BJ (cell line): ENCODE measurements at places on chromosomes 5 and 9.

DNA sequence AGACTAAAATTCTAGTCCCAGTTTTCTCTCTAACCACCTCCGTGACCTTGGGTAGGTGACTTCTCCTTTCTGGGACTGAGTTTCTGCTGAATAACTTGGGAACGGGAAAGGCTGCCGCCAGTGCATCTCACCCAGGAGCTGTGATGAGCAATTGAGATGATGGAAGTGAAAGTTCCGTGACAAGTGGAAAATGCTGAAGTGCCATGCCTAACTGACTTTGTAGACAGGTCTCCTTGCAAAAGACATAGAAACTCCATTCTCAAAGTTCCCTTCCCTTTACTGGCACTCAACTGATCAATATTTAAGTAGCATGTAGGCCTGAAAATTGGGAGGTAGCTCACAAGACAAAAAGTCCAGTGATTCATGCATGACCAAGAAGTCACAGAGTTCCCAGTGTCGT, 6.3 kb upstream of the ADAM19 start:
- no peak for DNase-seq

DNA sequence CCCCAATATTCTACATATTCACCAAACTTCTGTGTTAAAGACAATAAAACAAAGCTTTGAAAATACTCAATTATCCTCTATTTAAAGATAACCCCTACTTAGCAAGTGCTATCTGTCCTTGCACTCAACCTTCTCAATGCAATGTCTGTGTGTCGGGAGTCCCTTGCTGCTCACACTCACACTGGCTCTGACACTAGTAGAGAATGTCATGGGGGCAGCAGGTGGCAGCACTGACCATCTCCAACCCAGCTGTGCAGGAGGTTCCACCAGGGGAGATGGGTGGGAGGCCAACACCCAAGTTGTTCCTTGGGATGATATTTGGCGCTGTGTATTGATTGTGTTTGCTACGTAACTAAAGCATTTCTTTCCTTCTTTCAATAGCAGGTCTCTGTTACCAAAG, 59.4 kb upstream of the SIMC1 start:
- no peak for DNase-seq

- no peak for DNase-seq
These were observed 31.9 kb upstream of the GABRP start for GRCh38 chr5:170751631-170752030.

- DNase-seq = no peak
These were observed 209.9 kb downstream of the AOPEP start for GRCh38 chr9:94936419-94936818.

DNA sequence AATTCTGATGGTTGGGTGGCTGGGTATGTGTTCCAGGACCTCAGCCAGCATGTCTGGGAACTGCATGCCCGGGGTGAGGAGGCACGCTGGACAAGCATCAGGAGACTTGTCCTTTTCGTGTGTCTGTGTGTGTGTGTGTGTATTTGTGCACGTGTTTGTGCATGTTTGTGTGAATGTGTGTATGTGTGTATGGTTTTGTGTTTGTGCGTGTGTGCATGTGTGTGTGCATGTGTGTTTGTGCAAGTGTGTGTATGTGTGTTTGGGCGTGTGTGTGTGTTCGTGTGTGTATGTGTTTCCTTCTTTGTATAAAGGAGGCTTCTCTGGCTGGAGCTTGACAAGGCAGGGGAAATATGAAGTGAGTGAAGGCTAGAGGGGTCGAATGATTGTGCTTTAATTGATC, 491.5 kb downstream of the IRX1 start:
- DNase-seq = no peak

GRCh38 chr5:5644249-5644648, 221.8 kb downstream of the ICE1 start:
- DNase-seq = no peak

DNA sequence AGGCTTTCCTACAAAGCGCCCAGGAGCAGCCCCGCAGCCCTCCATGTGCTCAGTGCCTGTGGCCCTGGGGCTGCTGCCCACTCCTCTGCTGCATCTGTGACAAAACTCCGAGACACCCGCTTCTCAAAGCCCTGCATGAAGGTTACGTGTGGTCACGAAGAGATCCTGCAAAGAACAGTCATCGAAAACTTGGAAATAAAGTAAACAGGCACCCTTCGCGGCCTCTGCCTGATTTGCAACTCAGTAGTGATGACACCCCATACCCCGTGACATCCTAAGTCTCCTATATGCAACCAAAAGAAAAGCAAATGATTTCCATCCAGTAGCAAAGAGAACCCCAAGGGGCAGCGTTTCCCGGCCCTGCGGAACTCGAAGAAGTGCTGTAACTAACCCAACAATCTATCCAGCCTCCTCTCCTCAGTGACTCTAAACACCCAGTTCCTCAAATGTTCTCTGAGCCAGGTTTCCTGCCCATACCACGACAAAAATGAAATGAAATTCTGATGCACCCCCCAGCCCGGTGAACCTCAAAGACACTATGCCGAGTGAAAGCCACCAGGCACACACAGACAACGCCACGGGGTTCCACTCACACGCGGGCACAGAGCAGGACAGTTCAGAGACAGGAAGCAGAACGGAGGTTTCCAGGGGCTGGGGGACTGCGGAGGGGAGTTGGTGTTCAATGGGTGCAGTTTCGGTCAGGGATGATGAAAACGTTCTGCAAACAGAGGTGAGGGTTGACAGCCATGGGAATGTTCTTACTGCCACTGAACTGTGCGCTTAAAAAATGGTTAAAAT, 19.0 kb downstream of the NACC2 start:
- no peak for DNase-seq

- DNase-seq = no peak
These were observed 22.1 kb downstream of the URM1 start for GRCh38 chr9:128393145-128393775.

DNA sequence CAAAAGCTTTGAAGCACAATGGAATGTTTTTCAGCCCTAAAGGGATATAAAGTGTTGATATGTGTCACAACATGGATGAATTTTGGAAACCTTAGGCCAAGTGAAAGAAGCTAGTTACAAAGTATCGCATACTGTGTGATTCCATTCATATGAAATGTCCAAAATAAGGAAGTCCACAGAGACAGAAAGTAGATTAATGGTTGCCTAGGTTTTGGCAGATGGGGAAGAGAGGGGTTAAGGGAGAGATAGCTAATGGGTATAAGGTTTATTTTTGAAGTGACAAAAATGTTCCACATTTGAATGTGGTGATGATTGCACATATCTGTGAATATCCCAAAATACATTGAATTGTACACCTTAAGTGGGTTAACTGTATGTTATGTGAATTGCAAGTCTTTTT, 57.5 kb upstream of the MCCC2 start:
- no peak for DNase-seq

DNA sequence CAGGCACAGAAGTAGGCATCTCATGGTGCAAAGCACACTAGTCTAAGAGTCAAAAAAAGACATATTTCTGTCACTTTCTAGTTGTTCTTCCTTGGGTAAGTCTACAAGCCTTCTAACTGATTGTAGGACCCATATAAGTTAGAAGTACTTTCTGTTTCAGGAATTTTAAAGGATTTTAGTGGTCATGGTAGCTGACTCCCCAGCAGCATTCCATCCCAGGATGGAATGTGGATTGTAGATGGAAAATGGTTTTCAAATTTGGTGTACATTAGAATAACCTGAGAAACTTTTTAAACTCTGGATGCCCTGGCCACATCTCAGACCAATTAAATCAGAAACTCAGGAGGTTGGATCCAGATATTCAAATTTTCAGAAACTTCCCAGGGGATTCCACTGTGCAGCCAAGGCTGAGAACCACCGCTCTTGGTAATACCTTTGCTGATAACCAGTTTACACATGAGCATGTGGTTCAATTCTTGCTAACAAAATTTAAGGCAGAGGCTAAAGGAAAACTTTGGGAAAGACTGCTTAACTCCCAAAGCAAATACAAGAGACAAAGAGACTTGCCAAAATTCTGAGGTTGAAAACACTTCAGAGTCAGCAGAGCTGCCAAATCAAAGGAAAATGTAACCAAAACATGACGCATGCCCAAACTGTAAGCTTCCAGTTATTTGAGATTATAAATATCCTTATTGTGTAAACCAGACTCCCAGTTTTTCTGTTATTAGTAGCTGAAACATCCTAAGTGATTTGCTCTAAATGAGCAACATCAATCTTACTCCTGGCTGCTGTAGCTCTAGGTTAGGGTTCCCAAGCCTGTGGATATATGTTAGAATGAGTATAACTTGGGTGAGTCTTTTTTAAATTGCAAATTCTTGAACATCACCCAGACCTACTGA, 145.4 kb upstream of the MTAP start:
- no peak for DNase-seq

DNA sequence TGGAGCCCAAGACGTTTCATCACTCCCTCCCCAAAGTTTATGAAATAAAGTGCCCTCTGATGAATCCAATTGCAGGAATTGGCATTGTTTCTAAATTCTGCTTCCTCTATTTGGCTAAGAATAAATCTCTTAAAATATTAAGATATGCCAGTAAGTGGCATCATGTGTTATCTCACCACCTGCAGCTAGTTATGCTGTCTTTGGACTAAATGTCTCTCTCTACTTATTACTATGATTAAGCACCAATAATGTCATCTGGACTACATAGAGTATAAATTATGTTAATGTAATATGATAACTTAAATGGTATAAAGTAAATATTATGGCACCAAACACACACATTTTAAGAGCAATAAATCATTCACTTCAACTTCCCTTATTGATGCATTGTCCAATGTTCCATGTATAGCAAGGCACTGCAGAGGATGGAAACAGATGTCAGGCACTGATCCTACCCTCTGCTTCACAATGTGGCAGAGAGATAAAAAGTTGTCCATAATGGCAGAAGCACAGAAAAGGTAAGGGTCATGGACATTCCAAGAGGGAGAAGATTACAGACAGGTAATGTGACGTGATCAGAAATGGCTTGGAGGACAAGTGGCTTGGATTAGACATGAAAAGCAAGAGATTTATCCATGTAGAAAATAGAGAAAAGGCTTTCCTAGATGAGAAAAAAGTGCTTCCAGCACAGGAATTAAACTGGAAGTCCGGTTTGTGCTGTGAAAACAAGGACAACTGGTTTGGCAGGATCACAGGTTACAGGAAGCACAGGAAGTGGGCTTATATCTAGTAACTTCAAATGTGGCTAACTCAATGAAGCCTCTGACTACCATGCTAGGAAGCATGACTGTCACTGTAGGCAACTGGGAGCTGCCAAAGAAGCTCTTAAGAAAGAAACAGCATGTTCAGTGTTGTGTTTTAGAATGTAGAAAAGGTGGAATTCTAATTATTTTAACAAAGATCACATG, 26.7 kb downstream of the MARCHF11 start:
- DNase-seq = no peak

- no peak for DNase-seq
These were observed 17.1 kb downstream of the SLC12A7 start for GRCh38 chr5:1094670-1095190.

- no peak for DNase-seq
These were observed 507.8 kb upstream of the MPDZ start for GRCh38 chr9:13787234-13787833.

GRCh38 chr9:88085476-88085875, 52.8 kb downstream of the SPATA31C2 start:
- no peak for DNase-seq

- peak; percentile 95 for DNase-seq
These were observed 61.5 kb downstream of the RAI14 start for GRCh38 chr5:34717426-34718327.

- DNase-seq = no peak
These were observed 247.1 kb upstream of the CCNG1 start for GRCh38 chr5:163190283-163190682.

- peak; percentile 5 for DNase-seq
These were observed 891.3 kb downstream of the TLE1 start for GRCh38 chr9:80797831-80798688.

GRCh38 chr9:129102791-129103594, 7.6 kb downstream of the CRAT start:
- no peak for DNase-seq

DNA sequence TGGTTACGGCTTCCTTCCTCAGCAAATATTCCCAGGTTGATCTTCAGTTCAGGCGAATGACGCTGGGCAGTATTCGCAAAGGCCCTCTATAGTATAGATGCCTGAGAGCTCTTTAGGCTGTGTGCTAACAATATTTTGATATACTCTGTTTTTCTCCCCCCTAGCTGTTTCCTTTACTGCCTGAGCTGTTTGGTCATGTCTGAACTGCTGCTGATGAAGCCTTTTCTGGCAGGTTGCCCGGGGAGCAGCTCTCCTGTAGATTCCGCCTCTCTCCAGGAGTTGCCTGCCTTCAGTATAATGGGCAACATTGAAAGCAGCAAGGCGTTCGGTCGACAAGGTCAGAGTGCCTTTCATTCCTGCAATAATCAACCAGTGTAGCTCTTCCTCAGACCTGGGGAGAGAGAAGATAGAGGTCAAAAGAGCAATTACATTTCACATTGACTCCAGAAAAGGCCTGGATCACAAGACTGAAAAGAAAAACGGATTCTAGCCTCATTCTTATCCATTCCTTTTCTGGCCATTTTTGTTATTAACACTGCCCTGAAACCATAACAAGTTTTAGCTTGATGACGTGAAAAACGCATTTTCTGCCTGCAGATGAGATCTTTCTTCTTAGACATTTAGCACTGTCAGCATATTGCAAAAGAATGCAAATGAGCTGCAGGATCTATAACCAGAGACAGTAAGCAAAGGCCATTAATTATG, 60.1 kb upstream of the ZNF608 start:
- no peak for DNase-seq

DNA sequence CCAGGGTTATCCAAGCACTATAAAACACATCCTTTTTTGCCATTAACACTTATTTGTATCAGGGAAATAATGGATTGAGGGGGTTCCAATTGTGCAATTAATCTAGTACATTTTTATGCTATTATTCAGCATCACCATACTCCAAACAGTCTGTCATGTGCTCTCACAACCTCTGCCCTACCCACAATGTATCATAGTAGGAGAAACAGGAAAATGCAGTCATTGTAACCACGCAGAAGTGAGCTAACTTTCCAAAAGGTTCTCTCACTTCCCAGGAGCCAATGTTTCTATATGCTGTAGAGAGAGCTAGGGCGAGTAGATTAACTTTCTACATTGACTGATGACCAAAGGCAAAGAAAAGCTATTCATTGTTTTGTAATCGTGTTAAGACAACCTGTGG, 29.8 kb downstream of the DAB2 start:
- peak; percentile 53 for DNase-seq

DNA sequence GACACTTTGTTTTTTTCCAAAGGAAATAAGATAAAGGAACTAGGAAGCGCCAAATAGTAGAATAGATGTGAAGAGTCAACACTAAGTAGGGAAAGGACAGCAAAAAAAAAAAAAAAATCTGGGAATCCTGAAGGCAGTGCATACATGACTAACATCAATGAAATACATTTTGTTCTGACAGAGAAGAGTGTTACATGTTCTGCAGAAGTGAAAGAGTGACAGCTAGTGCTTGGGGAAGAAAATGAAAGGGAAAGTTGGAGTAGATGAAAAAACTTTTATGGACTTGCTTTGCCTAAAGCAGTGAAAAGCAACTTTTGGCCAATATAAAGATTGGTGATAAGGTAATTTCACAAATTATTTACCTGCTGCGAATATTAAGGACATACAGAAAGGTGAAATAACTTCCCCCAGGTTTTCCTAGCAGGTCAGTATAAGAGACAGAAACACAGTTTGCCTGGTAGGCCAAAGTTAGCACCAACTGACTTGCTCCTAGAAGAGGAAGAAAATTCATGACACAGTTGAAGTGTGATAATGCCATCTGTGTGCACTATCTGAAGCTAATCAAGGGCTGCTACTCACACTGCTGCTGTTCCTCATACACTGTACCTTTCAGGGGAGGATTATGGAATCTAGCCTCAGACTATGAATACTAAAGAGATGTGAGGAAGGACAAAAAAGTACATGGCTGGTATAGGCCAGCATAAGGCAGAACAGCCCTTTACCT, 38.6 kb downstream of the RANBP6 start:
- DNase-seq = no peak

GRCh38 chr5:36854402-36855140, 22.0 kb upstream of the NIPBL start:
- no peak for DNase-seq
